ENCODE measurements at places on chromosomes 1 and 21.

GRCh38 chr1:107664982-107665925 lies 299.7 kb downstream of the VAV3 start:
- no peaks in the 10 kb centered on the region for H3K4me1 ChIP-seq
- H3K27ac ChIP-seq, result no peak overlapping the region
- H3K36me3 ChIP-seq, result no peaks in the 10 kb centered on the region
- H3K4me3 ChIP-seq, result no peak overlapping the region

DNA sequence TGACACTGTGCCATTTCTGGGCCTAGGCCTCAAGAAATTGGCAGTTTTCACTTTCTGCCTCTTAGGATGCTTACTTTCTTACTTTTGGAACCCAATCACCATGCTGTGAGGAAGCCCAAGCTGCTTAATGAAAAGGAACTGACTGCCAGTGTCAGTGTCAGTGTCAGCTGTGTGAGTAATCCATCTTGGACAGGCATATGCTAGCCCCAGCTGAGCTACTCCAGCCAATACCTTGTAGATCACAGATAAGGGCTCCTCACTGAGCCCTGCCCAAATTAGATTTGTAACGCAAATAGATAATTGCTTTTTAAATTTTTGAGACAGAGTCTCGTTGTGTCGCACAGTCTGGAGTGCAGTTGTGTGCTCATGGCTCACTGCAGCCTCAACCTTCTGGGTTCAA lies 59.6 kb downstream of the SELENOF start:
- H3K27ac ChIP-seq, result no peak overlapping the region
- peaks cover 2% of the 10 kb centered on the region for H3K36me3 ChIP-seq
- H3K4me1 ChIP-seq, result no peaks in the 10 kb centered on the region
- no peak overlapping the region for H3K4me3 ChIP-seq
- no peak for DNase-seq

- no peak overlapping the region for H3K27ac ChIP-seq
- no peaks in the 10 kb centered on the region for H3K4me1 ChIP-seq
These were observed 734.1 kb upstream of the ZP4 start for GRCh38 chr1:238624776-238625175.

DNA sequence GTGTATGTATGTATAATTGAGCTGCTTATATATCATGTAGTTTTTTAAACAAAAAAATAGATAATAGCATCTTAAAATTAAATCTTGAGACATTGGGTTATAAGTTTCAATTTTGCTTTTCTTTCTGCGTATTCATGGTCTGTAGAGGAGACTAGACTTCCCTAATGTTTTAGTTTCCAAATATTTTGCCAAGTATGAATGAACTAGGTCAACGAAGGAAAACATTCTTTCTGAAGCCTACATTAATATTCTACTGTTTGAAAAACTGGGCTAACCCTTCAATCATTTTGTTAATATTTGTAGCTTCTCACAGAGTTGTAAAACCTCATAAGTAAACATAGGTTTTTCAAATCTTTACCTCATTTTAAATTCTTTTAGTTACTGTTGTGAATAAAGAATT lies 592.7 kb downstream of the USP25 start:
- H3K4me1 ChIP-seq, result no peaks in the 10 kb centered on the region
- H3K4me3 ChIP-seq, result no peak overlapping the region
- H3K27me3 ChIP-seq, result no peaks in the 10 kb centered on the region
- H3K36me3 ChIP-seq, result no peaks in the 10 kb centered on the region

DNA sequence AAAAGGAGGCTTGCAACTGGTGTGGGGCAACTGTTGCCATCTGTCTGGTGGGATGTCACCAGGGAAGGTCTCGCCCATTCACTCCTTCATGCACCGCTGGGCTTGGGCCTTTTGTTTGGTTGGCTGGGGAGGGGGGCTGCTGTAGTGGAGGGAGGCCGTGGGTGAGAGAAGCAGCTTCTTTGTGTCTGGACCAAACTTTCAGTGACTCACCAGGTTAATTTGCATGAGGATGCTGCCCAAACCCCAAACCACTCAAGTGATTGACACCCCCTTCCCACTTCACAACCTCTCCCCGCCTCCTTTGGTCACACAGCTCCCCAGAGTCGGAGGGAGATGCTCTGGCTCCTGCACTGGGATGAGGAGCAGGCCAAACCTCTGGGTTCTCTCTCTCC lies 19.7 kb downstream of the BTG2 start:
- H3K27ac ChIP-seq, result peak overlapping the region; percentile 58
- no peaks in the 10 kb centered on the region for H3K27me3 ChIP-seq
- H3K36me3 ChIP-seq, result no peaks in the 10 kb centered on the region
- peak overlapping the region; percentile 58 for H3K4me3 ChIP-seq
- peaks cover 83% of the 10 kb centered on the region for H3K4me1 ChIP-seq

DNA sequence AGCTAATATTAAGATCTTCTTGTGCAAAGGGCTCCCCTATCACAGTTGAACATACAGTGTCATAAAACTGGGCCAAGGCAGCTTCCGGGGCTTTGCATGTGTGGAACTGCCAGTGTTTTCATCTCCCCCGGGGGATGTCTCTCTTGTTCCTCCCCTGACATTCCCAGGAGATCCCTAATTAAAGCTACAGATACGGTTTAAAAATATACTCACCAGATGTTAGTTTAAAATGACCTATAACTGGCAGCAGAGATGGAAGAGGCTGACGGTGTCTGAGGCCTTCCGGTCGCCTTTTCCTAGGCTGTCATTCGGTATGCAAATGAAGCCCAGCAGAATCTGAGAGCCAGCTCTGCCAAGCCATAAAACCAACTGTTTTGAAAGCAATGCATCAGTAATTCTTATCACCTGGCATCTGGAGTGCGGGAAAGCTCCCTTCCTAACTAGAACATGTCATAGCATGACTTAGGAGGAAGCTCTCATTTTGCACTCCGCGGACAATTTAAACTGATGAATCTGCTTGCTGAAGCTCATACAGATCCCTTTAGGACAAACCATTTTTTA lies 436.5 kb upstream of the VAMP3 start:
- no peaks in the 10 kb centered on the region for H3K36me3 ChIP-seq
- no peak overlapping the region for H3K4me3 ChIP-seq
- H3K27me3 ChIP-seq, result peaks cover 2% of the 10 kb centered on the region

DNA sequence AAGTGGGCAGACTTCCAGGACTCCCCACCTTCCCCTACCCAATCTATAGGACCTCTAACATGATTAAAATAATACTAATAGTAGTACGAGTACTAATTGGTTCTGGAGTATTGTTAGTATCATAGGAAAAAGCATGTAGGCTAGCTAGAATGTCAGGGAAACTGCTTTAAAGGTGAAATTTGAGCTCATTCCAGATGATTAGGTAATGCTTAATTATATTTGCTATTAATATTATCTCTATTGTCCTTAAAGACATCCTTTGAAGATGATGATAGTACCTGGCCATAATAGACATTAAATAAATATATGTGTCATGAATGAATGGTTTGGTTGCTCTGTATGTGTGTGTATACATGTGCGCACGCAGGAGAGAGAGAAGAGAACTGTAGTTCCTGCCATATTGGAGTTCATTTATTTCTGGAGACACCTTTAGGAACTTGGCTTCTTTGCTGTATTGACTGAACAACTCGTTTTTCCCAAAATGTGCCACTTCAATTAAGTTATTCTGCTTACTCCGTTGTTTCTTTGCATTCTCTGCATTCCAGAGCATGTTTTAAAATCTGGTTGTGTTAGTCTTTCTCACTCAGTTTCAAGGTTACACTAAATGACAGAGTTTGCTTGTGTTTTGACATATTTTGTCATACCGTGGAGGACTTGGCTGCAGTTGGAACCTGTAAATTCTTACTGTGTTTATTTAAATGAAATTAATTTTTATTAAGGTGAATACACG lies 117.1 kb downstream of the OSBPL9 start:
- H3K4me3 ChIP-seq, result no peak overlapping the region
- H3K4me1 ChIP-seq, result peaks cover 35% of the 10 kb centered on the region
- H3K27ac ChIP-seq, result no peak overlapping the region
- no peaks in the 10 kb centered on the region for H3K36me3 ChIP-seq
- no peak for DNase-seq

GRCh38 chr1:147822292-147822691 lies 61.9 kb upstream of the GJA5 start:
- no peaks in the 10 kb centered on the region for H3K36me3 ChIP-seq
- no peak for DNase-seq
- no peak overlapping the region for H3K4me3 ChIP-seq
- no peaks in the 10 kb centered on the region for H3K4me1 ChIP-seq
- H3K27ac ChIP-seq, result no peak overlapping the region

GRCh38 chr1:106600626-106601025 lies 455.8 kb upstream of the PRMT6 start:
- no peaks in the 10 kb centered on the region for H3K36me3 ChIP-seq
- H3K27me3 ChIP-seq, result no peaks in the 10 kb centered on the region
- no peaks in the 10 kb centered on the region for H3K4me1 ChIP-seq
- DNase-seq, result no peak

GRCh38 chr1:107529511-107530149 lies 388.8 kb downstream of the NTNG1 start:
- no peak overlapping the region for H3K27ac ChIP-seq
- no peak overlapping the region for H3K4me3 ChIP-seq
- no peaks in the 10 kb centered on the region for H3K36me3 ChIP-seq
- no peak for DNase-seq
- no peaks in the 10 kb centered on the region for H3K4me1 ChIP-seq

- no peaks in the 10 kb centered on the region for H3K27me3 ChIP-seq
- peaks cover 2% of the 10 kb centered on the region for H3K4me1 ChIP-seq
- no peak for DNase-seq
- H3K36me3 ChIP-seq, result no peaks in the 10 kb centered on the region
- H3K27ac ChIP-seq, result no peak overlapping the region
These were observed 8.7 kb upstream of the MMEL1 start for GRCh38 chr1:2641381-2642130.

- H3K4me1 ChIP-seq, result no peaks in the 10 kb centered on the region
- H3K27me3 ChIP-seq, result no peaks in the 10 kb centered on the region
- no peaks in the 10 kb centered on the region for H3K36me3 ChIP-seq
- no peak overlapping the region for H3K4me3 ChIP-seq
These were observed 688.9 kb upstream of the ADGRL2 start for GRCh38 chr1:81111818-81112217.

DNA sequence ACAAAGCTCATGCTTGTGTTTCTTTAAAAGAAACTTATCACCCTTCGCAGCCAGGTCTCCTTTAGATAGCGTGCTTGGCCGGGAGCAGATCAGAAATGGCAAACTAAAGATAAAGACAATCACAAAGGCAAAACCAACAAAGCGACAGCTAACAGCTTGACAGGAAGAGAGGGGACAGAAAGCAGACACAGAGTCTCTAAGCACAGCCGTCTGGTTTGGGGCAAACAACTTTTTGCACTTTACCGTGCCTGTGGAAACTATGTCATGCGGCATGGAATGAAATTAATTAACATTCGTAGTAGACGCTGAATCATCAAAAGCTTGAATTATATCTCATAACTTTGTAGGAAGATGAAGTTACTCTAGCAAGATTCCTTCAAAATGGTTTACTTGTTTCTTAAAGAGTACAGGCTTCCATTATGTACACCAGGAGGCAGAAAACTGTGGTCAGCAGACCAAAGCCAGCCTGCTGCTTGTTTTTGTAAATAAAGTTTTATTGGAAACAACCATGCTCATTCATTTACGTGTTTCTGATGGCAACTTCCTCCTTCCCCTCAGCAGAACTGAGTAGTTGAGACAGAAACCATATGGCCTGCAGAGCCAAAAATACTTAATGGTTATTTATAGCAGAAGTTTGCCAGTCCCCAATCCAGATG lies 183.2 kb downstream of the KIF26B start:
- H3K36me3 ChIP-seq, result no peaks in the 10 kb centered on the region
- DNase-seq, result no peak
- peaks cover 5% of the 10 kb centered on the region for H3K4me1 ChIP-seq
- no peak overlapping the region for H3K27ac ChIP-seq
- no peaks in the 10 kb centered on the region for H3K27me3 ChIP-seq

GRCh38 chr1:233240829-233241682 lies 54.5 kb downstream of the PCNX2 start:
- peaks cover 6% of the 10 kb centered on the region for H3K36me3 ChIP-seq
- no peaks in the 10 kb centered on the region for H3K27me3 ChIP-seq
- peaks cover 4% of the 10 kb centered on the region for H3K4me1 ChIP-seq
- DNase-seq, result no peak
- no peak overlapping the region for H3K4me3 ChIP-seq

- H3K27ac ChIP-seq, result no peak overlapping the region
- no peaks in the 10 kb centered on the region for H3K36me3 ChIP-seq
- no peak overlapping the region for H3K4me3 ChIP-seq
- H3K27me3 ChIP-seq, result no peaks in the 10 kb centered on the region
- no peaks in the 10 kb centered on the region for H3K4me1 ChIP-seq
These were observed 229.3 kb upstream of the PTBP2 start for GRCh38 chr1:96492236-96492635.

DNA sequence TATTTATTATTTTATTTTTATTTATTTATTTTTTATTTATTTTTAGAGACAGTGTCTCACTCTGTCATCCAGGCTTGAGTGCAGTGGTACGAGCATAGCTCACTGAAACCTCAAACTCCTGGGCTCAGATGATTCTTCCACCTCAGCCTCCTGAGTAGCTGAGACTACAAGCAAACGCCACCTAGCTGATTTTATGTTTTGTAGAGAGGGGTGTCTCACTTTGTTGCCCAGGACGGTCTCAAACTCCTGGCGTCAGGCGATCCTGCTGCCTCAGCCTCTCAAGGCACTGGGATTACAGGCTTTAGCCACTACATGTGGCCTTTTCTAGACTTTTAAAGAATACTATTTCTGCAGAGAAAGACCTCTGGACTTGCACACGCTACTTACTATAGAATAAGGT lies 61.3 kb upstream of the C1orf53 start:
- H3K4me1 ChIP-seq, result peaks cover 2% of the 10 kb centered on the region
- no peaks in the 10 kb centered on the region for H3K36me3 ChIP-seq
- H3K4me3 ChIP-seq, result no peak overlapping the region
- peaks cover 21% of the 10 kb centered on the region for H3K27me3 ChIP-seq

DNA sequence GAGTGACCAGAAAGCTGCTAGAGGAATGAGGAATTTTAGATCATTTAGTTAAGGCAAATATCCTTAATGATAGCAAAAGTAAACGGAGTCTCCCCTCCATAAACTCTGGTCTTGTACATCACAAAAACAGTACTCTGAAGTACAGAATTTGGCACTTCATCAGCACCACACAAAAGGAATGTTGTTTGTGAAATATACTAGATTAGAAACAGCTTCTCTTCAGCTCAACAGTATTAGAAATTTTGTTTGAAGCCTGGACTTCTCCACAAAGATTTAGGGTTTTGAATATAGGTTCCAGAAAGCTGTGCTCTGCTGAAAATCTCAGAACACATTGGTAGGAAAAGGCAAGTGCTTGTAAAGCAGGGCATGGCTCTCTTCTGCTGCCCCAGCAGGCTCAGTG lies 135.1 kb upstream of the PTGFR start:
- no peaks in the 10 kb centered on the region for H3K4me1 ChIP-seq
- H3K27ac ChIP-seq, result no peak overlapping the region
- no peaks in the 10 kb centered on the region for H3K27me3 ChIP-seq
- H3K4me3 ChIP-seq, result no peak overlapping the region
- no peaks in the 10 kb centered on the region for H3K36me3 ChIP-seq
